GM23338 (cell line): ENCODE measurements at places on chromosomes 6 and 20.

GRCh38 chr6:95958686-95959085, 57.1 kb upstream of the FUT9 start:
- no peak for DNase-seq

GRCh38 chr20:22686097-22686496, 101.7 kb upstream of the FOXA2 start:
- DNase-seq = peak; percentile 85

DNA sequence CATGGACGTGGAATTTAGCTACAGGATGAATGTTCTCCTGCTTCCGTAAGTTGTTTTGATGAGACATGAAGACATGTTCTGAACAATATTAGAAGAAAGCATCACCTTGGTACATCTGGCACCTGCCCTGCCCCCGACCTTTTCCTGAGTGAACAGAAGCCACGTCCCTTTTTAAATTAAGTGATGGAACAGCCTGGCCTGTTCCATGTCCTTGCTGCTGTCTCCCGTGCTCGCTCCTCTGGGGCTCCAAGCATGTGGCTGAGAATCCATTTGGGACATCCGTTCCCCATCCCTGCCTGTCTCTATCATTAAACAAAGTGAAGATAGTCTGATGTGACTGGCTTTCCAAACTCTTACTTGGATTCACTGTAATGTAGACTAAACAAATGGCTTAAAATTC, 36.4 kb downstream of the ERMARD start:
- DNase-seq = no peak

GRCh38 chr6:143397227-143398222, 53.0 kb downstream of the ADAT2 start:
- peak; percentile 79 for DNase-seq

DNA sequence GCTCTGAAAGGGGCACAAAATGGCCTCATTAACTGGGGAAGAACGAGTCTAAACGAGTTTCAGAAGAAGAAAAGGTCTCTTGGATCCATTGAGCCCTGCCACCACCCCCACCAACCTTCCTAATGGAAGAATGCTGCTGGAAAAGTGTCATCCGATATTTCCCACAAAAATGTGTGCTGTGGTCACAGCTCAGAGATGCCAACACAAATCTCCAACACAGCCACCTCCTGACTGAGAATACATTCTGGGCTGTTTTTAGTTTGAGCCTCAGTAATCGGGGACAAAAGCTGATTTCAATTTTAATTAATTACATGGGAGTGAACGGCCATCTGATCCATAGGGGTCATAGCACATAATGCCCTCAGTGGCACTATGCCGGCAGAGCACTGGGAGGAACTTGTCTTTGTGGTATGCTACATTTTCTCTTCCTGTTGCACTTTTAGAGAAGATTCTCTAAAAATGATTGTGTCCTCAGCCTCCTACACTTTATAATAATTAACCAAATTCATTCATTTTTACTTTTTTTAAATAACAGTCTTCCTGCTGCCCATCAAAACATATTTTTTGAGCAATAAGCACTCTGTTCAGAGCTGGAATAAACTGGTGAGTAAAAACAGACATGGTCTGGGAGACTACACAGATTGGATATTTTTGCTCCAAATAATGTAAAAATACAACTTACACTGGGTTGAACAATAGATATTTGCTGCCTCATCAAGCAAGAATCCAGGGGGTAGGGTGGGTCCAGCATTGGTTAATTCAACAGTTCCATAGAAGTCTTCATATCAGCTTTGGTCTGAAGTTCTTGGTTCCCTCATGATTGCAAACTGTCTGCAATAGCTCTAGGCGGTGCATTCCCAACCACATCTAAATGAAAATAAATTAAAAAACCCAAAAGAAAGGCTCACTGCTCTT, 143.6 kb upstream of the TMEM170B start:
- DNase-seq = no peak

- DNase-seq = no peak
Measured at GRCh38 chr6:113674075-113674474, 183.1 kb upstream of the MARCKS start.

GRCh38 chr6:34897716-34898115, 8.7 kb downstream of the ANKS1A start:
- no peak for DNase-seq

DNA sequence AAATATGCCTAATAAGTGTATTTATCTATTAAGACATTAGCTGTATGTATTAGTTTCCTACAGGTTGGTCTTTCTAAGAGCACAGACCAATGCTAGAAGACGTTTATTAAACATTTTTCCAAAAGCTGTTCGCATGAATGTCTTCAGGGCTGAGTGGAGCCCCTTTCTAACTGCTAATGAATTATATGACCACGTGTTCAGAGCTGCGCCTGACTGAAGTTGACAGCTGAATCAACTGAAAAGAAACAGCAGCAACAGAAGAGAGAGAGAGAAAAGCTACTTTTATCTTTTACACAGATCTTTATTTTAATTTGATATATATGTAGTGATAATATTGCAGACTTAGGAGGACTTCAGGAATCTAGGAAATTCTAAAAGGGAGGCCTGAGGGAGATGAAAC, 75.2 kb upstream of the ARID1B start:
- DNase-seq = no peak

DNA sequence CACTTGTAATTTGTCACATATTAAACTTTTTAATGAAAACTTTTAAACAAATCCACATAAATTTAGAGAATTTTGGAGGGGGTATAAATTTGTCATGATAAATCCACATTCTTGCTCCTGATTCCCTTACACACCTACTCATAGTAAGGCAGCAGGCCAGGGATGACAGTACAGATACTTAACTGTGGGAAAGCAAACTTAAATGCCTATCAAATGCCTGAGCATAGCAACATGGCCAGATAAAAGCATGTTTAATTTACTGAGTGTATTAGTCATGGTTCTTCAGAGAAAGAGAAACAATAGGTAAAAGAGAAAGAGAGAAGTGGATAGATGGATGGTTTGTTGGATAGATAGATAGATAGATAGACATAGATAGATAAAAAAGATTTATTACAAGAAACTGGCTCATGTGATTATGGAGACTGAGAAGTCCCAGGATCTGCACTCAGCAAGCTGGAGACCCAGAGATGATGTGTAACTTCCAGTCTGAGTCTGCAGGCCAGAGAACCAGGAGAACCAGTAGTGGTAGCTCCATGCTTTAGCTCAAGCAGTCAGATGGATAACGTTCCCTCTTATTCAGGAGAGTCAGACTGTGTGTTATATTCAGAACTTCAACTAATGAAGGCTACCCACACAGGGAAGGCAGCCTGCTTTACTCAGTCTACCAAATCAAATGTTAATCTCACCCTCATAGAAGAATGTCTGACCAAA, 15.9 kb upstream of the ADGRF1 start:
- no peak for DNase-seq

- DNase-seq = no peak
Measured at GRCh38 chr20:34637245-34638038, 39.5 kb downstream of the PIGU start.

GRCh38 chr6:39466631-39467030, 144.1 kb upstream of the KCNK16 start:
- no peak for DNase-seq

- DNase-seq = no peak
Measured at GRCh38 chr6:151071295-151071694, 168.5 kb upstream of the AKAP12 start.

DNA sequence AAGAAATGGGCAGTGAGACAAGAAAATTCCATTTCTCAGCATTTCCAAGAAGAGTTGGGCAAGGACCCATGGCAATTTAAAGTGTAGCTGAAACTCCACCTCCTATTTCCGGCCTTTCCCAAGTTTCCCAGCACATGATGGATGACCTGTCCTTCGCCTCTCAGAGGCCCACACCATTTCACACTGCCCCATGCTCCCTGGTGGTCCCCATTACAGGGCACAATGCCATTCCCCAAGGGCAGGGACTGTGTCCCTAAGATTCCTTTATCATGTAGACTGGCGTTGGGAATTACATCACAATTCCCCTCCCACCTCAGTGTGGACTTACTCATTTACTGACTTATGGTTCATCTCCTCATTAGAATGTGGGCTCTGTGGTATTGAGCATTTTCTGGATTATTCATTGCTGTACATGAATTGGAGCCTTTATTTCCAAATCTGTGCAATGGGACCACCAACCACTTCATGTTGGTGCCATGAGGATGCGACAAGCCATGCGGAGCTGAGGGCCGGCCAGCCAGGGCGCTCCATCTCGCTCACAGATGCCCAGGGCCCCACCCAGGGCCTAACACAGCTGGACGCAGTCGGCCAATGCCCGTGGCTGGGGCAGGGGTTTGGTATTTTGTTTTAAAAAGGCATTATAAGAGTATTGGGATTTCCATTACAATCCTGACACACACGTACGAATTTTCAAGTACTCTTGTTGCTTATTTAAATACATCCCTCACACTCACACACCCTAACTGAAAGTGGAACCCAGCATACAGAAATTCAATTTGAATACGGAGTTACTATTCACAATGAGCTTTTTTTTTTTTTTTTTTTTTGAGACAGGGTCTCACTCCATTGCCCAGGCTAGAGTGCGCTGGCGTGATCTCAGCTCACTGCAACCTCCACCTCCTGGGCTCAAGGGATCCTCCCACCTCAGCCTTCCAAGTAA, 5.4 kb downstream of the ACSS1 start:
- no peak for DNase-seq

DNA sequence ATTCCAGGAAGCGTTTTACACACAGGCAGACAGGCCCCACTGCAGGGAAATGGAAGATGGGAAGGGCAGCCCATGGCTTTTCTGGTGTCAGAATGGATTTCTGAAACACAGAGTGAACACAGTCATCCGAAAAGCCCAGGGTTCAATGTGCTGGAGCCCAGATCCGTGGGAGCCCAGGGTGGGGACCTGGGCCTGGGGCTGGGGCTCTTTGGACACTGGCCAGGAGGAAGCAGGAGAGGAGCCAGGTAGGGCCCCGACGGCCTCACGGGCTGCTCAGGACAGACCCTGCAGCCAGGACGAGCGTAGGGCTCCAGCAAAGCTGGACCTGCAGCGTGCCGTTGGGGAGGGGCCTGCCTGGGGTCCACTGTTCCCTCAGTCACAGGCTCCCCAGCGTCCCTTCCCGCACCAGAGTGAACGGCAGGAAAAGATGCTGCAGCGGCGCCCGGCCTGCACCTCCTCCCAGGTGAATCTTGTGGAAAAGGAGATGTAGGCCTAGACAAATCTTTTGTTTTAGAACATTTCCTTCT, 24.3 kb upstream of the LSM14B start:
- DNase-seq = peak; percentile 33

- DNase-seq = peak; percentile 89
Measured at GRCh38 chr6:161011492-161012480, 20.2 kb downstream of the MAP3K4 start.

- no peak for DNase-seq
Measured at GRCh38 chr20:50213531-50214106, 23.0 kb downstream of the CEBPB start.

DNA sequence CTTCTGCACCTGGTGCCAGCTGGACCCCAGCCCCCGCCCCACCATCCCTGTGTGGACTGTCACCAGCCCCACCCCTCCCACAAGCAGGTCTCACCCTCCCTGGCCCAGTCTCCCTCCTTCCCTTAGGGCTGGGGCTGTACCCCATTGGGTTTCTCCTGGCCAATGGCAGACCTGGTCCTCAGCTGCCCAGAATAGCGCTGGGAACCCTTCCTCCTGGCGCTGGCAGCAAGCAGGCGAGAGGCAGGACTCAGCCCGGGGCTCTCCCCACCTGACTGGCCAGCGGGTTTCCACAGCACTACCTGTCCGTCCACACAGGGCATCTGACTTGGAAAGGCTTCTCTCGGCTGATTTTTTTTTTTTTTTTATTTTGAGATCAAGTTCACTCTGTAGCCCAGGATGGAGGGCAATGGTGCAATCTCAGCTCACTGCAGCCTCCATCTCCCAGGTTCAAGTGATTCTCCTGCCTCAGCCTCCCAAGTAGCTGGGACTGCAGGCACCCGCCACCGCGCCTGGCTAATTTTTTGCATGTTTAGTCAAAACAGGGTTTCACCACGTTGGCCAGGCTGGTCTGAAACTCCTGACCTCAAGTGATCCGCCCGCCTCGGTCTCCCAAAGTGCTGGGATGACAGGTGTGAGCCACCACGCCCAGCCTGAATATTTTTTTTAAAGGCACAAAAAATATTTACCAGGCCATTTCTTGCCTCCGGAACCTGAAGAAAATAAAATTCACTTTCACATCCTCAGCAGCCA, 21.6 kb upstream of the CHRNA4 start:
- no peak for DNase-seq

GRCh38 chr20:31705598-31706597, 16.8 kb downstream of the BCL2L1 start:
- no peak for DNase-seq

DNA sequence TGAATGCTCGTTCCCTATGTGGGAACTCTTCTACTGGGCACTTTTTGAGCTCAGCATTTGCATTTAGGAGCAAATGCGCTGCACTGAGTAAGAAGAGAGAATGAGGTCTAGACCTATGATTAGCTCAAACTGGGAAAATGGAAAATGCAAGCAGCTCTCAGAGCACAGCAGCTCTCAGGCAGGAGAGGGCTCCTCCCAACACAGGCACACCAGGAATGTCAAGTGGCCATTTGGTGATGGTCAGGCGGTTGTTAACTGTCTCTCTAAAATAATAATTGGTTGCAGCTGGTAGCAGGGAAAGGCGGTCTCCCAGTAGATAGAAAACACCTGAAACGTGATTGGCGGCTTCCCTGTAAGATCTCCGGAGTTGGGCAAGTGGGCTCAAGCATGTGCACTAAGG, 162.0 kb upstream of the ECI2 start:
- DNase-seq = no peak

DNA sequence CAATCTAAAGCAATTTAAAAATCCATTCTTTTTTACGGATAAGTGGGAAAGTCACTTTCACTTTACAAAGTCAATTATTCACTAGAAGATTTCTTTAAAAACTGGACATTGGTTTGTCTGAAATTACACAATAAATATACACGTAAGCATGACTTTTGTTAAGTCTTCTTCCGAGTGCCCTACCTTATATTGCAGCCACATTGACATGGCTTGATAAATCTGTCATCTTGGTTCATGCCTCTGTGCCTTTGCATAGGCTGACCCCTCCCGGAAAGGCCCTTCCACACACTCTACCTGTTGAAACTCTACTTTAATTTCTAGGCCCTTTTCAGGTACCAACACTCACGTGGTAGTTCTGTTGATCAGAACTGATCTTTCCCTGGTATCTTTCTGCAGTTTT, 104.1 kb downstream of the SH3BGRL2 start:
- DNase-seq = no peak

DNA sequence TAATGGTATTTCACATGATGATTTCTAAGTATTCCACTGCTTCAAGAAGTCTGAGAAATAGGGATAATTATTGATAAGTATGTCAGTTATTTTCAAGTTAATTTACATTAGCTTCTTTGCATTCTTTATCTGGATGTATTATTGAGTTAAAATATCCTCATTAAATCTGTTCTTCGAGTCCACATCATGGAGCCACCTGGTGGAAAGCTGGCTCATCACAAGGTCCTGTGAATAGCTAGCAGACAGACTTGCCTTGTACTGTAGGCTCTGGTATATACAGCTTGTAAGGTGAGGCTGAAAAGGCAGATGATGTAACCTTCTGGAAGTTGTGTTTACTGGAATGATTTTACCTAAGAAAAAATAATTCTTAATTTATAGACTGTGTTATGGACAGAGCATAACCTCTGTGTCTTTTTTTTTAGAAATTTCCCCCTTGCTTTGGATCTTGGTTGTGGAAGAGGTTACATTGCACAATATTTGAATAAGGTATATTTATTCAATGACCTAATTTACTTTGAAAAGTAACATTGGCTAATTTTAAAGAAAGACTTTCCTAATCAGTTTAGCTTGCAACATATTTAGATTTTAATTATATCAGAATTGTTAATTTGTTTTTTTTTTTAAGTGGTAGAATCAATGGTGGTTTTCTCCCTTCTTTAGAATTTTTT, 3.5 kb downstream of the NDUFAF5 start:
- DNase-seq = peak; percentile 77

- no peak for DNase-seq
Measured at GRCh38 chr6:116088946-116089345, 11.7 kb upstream of the NT5DC1 start.
